ENCODE measurements at places on chromosomes 6 and 20. TPM values are rescaled to one million over a fixed set of nuclear protein-coding genes. Genes with fewer than 3 reads are reported as not detected.

GRCh38 chr20:44552568-44552949 is 29.8 kb upstream of the PKIG start:
- DNase-seq, result no peak

GRCh38 chr20:3681931-3682781 is at the start of gene ADAM33:
Gene ADAM33 (minus strand): TSS chr20:3682010. CDS start chr20:3682004, 6 bp downstream.
- no peak for DNase-seq

DNA sequence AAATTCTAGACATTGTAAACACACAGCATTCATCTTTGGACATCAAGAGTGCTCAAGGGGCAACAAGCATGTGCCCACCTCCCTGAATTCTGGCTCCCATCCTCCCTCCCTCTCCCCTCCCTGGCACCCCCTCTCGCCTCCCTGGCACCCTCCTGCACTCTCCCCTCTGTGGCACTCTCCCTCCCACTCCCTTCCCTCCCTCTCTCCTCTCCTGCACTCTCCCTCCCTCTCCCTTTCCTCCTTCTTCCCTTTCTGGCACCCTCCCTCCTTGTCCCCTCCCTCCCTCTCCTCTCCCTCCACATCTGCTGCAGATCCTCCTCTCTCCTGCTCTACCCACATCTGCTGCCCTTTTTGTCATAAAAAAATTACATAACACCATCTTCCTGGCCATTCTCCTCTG is 113.0 kb upstream of the SLC22A23 start:
- DNase-seq, result no peak

DNA sequence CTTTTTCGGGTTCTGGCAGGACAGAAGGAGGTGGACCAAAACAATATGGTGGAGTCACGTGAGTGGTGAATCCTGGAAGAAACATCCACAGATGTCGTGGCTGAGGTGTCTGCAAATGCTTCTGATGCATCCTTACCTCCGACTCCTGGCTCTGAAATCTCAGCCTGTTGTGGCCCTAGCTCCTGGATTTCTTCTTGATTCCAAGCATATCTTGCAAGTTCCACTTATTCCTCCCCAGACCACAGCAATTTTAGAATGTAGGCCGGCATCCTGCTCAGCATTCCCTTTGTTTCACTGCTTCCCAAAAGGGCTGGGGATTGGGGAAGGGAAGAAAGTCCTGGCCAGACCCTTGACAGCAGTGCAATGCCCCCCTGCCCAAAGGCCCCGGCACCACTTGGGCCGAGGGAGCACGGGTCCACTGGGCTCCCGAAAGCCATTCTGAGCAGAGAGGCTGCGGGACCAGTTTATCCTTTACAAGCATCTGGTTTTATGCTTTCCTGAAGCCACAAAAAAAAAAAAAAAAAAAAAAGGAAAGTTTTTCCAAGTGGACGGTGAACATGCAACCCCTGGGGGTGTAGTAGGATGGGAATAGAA is 200.9 kb upstream of the RNF24 start:
- DNase-seq, result no peak

DNA sequence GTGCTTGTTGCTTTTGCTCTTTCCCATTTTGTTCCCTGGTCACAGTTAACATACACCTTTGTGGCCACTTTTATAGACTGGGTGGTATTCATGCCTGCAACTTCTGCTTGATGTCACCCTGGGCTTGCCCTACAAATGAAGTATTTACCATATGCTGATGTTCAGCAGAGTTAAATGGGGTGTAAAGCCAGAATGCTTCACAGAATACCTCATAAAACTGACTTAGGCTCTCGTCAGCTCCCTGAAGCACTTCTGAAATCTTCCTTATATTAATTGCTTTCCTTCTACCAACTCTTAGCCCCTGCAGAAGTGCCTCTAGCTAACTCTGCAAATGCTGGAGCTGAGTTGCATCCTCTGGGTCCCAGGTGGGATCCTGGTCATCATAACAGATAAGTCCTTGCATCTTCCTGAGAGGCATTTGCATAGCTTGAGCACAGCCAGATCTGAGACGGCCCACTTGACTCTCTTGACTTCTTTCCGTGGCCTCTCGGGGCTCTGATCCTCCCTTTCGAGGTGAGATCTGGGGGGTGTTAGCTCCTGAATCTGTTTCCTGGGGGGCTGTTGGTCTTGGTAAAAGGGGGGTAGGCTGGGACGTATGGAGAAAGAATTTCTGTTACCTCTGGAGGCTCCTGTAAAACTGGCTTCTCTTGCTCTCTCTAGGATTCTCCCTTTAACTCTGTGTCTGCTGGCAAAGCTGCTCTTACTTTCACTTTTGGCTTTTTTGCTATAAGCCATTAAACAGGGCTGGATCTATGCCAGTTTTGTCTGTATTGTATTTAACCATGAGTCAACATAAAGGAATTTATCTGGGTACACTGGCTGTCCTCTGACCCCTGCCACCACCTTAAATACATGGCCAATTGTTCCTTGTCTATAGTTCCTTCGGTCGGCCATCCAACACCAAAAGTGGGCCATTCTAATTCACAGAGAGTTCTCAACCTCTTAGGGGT is 223.0 kb upstream of the SYNCRIP start:
- no peak for DNase-seq

DNA sequence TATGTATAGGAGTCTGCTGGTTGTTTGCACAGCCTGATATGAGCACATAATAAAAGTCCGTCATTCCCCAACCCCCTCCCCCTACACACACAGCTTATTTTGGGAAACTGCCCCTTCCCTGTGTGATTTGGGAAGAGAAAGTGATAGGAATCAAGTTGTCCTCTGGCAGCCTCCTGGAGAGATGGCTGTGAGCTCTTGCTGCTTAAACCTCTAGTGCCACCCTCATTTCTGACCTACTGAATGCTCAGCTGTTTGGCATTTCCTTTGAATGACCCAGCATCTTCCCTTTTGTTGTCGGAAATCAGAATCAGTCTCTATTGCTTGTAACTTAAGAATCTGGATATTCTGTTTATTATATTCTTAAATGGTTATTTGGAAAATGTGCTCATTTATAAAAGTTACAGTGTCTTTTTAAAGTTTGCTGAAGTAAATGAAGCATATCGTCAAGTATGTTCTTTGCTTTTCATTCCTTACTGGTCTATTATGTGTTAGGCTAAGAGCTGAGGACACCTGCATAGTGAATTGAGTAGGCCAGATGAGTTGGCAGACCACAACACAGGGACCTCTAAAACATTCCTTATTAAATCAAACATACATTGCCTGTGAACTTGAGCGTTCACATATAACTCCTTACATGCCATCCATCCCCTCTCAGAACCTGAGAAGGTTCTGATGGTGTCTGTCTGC is 5.5 kb downstream of the RWDD2A start:
- DNase-seq, result no peak

DNA sequence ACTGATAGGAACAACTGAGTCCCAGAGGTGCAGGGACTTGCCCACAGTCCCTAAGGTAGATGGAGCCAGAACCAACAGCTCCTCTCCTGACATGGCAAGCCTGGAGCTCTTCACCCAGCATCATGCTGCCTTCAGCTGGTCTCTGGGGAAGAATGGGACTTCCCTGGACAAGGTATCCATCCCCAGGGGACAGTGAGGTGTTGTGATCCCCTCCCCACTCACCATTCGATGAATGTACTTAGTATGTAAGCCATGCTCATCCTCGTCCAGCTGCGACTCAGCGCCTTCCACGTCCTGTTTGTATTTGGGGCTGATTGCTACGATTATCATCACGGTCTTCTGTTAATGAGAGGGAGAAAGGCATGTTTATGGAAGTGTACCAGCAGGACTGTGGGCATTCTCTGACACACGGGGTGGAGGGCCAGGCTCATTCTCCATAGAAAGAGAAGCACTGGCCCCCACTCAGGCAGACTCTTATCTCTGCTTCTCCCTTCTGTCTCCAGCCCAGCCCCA is 39.4 kb downstream of the TRAF3IP2 start:
- DNase-seq, result no peak

The MAP3K4 gene
- 61.2 TPM for total RNA-seq

The PREP gene
- 42.3 TPM for total RNA-seq

The PCK1 gene
- not detected for total RNA-seq

Data from activated CD4-positive, alpha-beta T cell treated with anti-CD3 and anti-CD28 coated beads for 36 hours (primary cell).